Breast epithelium (tissue), 4 donors: ENCODE measurements at places on chromosomes 3 and 15. TPM values are rescaled to one million over a fixed set of nuclear protein-coding genes. Genes with fewer than 3 reads are reported as not detected.
A peak's percentile ranks its signal among the peaks of the same experiment; 100 is the strongest.

ROBO1 gene
- 50.7 TPM for total RNA-seq

TRIM69 gene
- total RNA-seq = 15.5 TPM

- no peak for DNase-seq
These were observed 41.3 kb upstream of the PIK3CB start for GRCh38 chr3:138875754-138876664.

DNA sequence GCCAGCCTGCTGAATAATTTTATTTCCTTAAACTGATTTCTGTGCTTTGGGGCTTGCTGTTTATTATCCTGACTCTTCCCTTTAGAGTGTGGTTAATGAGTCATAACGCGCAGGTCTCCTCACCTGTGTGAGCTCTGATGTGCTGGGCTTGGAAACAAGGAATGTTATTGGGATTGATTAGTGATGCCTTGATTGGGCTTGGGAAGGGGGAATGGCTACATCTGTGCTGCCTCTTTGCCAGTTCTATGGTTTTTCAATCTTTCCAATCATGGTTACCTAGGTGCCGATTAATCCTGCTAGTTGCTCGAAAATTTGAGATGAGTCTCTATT, 161.0 kb downstream of the THSD4 start:
- no peak for DNase-seq

ROPN1 gene
- 6.1 TPM for total RNA-seq

DNA sequence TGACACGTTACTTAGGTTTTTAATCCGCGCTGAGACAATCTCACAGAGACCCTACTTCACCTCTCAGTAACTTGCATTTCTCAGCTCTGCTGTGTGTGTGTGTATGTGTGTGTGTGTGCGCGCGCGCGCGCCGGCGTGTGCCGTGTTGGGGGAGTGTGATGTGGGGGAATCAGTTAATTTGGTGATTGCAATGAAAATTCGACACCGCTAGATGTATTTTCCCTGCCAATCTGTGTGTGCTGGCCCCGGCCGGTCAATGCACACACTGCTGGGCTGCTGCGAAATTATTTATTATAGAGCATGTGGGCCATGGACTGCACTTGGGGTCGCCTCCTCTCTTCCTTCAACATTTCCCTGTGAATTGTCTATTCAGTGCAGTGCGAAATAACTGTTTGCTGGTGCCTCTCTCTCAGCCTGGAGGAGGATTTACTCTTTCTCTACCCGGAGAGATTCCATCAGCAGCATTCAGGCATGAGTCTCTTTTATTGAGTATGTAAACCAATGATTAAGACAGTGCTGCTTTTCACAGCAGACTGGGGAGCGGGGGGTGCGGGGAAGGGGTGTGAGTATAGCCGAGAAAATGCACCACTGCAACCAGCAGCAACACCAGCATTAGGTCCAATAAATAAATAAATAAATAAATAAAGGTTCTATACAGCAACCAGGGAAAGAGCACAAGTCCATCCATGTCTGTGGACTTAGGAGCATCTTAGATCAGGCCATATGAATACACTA, 2.9 kb downstream of the CADM2 start:
- no peak for DNase-seq

GRCh38 chr3:186187401-186188275, 78.7 kb upstream of the ETV5 start:
- DNase-seq = no peak

DNA sequence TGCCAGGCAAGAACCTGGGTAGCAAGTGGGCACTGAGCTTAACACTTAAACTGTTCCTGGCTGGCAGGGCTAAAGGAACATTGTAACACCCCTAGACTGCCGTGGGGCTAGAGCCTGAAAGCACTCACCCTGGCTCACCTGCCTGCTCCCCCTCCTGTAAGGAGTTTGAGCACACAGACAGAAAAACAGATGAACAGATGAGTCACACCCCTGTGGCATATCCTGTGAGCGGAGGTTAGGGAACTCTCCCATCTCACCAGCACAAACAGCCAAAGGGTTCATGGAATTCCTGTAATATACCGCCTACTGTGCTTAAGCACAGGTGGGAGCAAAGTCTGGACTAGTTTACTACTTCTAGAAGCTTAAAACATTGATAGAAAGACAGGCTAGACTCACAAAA, 300.1 kb downstream of the ROBO1 start:
- no peak for DNase-seq

DNA sequence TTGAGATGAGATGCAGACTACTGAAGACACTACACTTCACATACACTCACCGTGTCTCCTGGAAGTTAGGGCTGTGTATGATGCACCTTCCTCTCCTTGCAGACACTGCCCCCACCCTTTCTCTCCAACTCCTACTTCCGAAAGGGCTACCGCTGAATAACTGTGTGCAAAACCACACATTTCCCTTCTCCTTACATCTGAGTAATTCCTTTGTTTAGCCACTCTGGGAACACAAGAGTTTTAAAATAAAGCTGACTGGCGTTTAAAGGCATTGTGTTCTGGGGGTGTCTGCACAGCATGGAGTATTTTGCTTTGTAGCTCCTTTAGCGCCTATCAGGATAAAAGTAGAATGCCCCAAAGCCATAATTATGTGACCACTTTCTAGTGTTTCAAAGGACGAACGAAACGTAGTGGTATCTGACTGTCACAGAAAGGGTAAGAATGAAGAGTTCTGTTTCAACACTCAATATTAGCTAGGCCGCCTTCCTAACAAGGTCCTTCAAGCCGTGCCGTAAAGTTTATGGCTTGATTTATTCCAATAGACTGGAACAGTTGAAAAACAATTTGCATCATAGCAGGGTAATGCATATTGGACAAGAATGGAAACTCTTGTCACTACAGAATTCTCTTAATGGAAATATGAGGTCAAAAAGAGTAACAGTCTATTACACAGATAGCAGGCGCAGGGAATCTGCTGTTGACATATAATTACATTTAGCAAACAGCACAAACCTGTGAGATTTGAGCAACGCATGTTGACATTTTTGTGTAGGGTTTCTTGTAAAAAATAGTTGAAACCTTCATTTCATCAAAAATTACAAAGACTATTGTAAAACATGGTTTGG, 619.9 kb downstream of the FOXP1 start:
- DNase-seq = no peak

GRCh38 chr3:102006812-102007485, 157.6 kb downstream of the NFKBIZ start:
- DNase-seq = no peak

- no peak for DNase-seq
These were observed 53.9 kb downstream of the ARHGEF26 start for GRCh38 chr3:154175041-154175440.

DNA sequence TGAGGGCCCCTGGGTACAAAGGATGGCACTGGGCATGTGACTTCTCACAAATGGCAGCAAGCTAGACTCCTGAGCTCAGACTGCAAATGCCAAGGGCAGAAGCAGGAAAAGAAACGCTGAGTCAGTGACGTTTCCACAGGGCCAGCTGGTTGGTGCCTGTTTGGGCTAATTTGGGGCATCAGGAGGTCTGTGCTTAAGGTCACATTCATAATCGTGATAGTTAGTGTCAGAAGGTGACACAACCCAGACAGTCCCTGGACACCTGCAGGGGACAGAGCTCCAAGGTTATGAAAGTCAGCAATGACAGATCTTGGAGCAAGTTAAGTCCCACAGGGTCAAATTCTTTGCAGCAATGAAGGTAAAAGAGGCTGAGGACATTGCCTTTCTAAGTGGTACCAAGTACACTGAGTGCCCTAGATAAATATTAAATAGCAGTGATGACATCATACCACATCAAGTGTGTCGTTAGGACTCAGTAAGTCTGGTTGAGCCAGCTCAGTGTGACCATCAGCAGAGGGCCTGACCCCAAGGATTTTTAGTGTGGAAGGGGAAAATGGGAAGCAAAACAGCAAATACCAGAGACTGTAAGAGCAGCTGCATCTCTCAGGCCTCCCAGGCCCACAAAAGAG, 556.9 kb upstream of the CFAP20DC start:
- no peak for DNase-seq

GLDN gene
- total RNA-seq = 10.8 TPM

KBTBD13 gene
- 0.15 TPM for total RNA-seq

GRCh38 chr3:155313300-155313699, 19.8 kb upstream of the STRIT1 start:
- no peak for DNase-seq

SLC6A11 gene
- 0.15 TPM for total RNA-seq

DNA sequence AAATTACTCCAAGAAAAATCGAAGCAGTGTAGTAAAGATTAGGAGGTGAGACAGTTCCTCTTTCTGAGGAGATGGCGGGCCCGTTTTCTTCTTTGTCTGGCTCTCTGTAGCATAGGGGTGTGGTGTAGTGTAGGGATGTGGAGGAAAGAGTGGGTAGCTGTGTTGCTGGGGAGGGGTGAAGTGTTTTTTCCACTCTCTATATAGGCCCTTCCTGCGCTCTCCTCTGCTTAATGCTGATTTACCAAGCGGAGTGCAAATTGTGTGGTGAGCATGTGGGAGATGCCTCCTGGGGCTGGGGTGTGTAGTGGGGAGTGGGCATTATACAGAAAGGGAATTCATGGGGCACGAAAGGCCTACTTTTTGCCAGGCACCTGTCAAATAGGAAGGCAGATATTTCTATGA, 94.9 kb downstream of the ST6GAL1 start:
- no peak for DNase-seq

- DNase-seq = no peak
These were observed 25.4 kb downstream of the CYP8B1 start for GRCh38 chr3:42850263-42850662.

SUSD5 gene
- total RNA-seq = 4.2 TPM

DNA sequence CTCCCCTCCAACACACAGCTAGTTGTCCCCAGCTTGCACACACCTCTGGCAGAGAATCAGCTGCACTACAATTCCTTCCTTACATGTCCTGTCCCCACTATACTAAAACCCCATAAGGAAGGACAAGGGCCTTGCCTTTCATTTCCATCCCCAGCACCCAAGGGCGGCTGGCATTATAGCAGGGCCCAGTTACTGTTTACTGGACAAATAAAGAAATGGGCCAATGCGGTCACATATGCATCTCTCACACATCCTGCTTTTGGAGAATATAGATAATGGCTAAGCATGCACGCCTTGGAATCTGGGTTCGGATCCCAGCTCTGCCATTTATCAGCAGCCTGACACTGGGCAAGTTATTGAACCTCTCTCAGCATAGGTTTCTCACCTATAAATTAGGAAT, 99.1 kb downstream of the DAPK2 start:
- DNase-seq = no peak

DNA sequence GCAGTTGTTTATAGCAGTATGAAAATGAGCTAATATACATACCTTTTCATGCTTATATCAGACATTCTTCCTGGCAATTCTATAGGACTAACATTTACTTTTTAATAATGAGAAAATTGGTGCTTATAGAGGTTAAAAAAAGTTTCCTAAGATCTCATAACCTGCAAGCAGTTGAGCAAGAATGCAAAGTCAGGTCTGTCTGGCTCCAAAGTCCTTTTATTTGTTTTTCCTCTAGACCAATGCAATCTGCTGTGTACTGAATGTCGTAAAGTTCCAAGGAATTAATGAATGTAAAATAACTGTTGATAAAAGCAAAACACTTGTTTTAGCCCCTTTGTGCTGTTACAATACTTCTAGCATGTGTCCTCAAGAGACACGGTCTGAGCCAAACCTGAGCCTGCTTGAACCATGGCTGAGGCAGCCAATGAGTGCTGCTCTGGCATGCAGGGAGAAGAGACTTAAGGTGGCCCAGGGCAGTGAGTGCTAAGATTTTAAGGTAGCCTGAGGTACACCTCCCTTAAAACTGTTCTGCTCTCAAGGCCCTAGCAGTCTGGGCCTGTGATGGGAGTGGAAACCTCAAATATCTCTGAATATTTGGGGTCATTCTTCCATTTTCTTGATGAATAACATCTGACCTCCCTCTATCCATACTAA, 555.1 kb upstream of the NAALADL2 start:
- DNase-seq = no peak

GABRB3 gene
- 1.8 TPM for total RNA-seq

DNA sequence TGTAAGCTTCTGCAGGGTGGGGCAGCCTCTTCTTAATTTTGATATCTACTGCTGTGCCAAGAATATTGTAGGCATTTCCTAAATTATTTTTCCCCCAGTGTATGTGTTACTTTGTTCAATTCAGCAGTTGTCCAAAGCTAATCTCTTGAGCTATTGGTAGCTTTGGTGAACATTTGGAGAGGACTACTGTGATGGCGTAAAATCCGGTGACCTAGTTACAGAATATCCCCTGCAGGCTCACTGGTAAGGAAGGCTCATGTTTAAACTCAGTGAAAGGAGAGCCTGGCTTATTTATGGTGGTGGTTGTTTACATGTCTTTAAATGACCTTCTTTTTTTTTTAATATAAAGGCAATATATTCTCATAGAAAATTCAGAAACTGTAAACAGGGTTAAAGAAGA, 105.6 kb downstream of the LPP start:
- no peak for DNase-seq

DNA sequence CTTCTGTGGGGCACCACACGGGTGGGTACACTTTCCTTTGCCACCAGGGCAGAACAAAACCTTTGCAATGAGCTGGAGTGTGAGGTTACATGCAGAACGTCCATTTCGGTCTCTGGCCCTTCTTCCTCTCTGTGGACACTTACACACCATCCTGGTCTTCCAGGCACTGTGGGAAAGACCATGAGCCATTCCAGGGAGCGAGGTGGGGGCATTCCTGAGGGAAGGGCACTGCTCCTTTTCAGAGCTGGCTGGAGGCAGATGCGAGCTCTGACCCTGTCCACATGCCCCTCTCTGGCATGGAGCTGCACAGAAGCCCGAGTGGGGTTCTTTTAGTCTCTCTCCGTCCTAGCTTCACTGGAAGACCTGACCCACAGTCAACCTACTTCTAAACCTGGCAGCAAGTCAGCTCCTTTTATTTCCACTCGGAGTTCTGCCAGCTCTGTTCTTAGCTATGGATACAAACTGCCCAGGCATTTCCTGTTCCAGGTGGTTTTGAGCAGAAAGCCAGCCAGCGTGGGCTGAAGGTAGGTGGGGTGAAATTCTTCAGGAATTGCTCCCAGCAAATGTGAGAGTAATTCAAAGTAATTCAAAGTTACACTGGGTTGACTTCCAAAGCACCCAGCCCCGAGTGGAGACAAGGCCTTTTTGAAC, 281.4 kb downstream of the ADAMTS17 start:
- DNase-seq = peak; percentile 86

- DNase-seq = no peak
These were observed 33.3 kb downstream of the TLE3 start for GRCh38 chr15:70064441-70064840.

ITIH3 gene
- total RNA-seq = 6.6 TPM

GRCh38 chr3:114338651-114339357, 45.0 kb downstream of the TIGIT start:
- no peak for DNase-seq

POLG gene
- total RNA-seq = 50.6 TPM

CCR8 gene
- not detected for total RNA-seq

DNA sequence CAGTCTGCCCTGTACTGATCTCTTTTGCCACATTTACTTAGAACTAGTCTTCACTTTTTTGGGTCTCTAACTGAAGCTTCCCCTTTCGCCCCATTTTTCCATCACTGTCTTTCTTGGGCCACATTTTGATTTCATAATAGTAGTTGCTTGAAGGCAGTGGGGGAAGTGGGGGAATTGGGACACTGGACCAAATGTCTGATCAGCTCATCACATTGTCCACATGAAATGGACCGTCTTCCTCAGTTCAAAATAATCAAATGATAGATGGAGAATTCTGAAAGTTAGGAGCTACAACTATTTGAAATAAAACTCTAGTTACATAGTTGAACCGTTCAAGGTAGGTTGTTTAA, 747 bp downstream of the PDCD6IP start:
- no peak for DNase-seq

- no peak for DNase-seq
These were observed 11.4 kb downstream of the CCK start for GRCh38 chr3:42254566-42254965.
